ENCODE measurements at places on chromosomes 7 and 10.
A peak's percentile ranks its signal among the peaks of the same experiment; 100 is the strongest.

GRCh38 chr7:1946025-1946772, 276.1 kb downstream of the ELFN1 start:
- DNase-seq, result no peak

DNA sequence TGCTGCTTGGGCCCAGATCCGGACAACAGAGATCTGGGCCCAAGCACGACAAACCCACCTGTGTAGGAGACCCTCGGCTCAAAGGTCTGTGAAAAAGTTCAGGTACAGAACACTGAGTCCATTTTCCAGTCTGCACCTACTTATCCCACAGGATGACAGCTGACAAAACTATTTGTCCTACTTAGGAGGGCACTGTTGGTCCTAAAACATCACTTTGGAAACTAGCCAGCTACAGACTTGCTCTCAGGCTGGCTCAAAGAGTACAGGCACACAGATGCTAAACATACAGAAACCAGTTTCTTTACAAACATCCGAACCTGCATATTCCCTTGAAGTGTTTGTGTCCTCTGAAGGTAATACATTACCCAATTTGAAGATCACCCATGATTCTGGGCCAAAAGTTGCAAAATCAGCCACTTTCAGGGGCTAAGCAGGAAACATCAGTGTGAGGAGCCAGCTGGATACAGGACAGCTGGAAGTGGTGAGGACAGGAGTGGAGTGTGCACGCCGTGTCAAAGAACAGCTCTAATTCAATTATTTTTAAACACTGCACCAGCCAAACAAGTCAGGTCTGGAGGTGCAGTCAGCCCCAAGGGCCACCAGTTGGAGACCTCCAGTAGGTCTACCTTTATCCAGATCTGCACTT, 88.5 kb downstream of the NOC3L start:
- no peak for DNase-seq

DNA sequence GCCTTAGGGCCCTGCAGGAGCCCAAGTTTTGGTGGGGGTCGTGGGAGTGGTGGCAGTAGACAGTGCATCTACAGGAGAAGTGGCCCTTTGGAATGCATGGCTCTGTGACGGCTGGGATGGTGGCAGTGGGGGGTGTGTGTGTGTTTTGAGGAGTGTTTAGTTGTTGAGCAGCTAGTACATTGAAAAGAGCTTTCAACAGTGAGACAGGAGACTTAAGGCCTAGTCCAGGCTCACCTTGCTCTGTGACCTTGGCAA, 27.1 kb downstream of the ZNF775 start:
- DNase-seq, result peak; percentile 19

- DNase-seq, result no peak
These were observed 115.3 kb downstream of the ZNF33B start for GRCh38 chr10:42523098-42523497.

DNA sequence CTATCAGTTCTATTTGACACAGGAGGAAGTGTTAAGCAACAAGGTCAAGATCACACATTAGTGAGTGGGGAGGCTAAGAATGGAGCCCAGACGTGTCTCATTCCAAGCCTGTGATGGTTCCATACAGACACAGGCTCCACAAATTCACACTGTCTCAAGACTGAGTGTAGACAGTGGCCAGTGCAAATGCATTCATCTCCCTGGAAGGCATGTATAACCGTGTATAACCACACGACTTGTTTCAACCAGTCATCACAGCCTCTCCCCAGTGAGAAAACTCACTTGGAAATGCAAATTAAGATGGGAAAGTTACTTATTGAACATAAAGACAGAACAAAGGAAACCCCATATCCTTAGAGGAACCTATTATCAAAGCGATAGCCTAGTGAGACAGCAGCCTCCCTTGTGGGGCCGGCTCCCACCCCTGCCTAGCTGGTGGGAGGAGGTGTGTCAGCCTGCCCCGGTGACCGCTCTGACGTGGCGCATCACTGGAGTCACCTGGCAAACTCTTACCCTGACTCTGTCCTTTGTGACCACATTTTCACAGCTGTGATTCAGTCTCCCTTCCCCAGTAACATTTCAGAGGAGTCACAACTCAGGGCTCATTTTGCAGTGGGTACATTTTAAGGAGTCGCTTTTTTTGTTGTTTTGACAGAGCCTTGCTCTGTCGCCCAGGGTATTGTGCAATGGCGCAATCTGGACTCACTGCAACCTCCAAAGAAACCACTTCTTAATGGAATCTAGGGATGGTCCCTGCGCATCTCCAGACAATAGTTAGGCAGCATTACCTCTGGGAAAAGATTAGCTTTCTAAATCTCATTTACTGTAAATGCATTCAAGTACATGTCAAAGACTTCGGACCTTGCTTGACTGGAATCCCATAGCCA, 126.6 kb upstream of the PARD3 start:
- DNase-seq, result no peak

- DNase-seq, result no peak
These were observed 40.4 kb downstream of the TMEM270 start for GRCh38 chr7:73901231-73901822.

GRCh38 chr7:155191901-155192478, 105.7 kb upstream of the INSIG1 start:
- DNase-seq, result no peak

DNA sequence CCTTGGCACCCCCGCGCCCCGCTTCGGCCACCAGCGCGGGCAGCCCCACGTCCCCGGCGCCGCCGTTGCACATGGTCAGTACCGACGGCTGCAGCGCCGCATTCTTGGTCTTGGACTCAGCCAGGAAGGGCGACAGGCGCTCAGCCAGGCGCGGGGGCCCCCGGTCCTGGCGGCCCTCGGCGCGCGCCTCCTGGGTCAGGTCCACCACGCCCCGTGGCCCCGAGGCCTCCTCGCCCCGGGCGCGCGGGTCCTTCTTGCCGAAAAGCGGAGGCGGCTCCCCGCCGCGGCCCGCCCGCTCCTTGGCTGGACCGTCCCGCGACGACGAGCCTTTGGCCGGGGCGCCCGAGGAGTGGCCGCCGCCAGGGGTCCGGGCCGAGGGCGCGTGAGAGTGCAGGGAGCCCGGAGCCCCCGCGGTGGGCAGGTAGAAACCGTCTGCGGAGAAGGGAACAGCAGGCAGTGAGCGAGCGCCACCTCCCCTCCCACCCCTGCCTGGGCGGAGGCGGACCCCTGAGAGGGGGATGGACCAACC, 34.7 kb downstream of the TNRC18 start:
- DNase-seq, result no peak

DNA sequence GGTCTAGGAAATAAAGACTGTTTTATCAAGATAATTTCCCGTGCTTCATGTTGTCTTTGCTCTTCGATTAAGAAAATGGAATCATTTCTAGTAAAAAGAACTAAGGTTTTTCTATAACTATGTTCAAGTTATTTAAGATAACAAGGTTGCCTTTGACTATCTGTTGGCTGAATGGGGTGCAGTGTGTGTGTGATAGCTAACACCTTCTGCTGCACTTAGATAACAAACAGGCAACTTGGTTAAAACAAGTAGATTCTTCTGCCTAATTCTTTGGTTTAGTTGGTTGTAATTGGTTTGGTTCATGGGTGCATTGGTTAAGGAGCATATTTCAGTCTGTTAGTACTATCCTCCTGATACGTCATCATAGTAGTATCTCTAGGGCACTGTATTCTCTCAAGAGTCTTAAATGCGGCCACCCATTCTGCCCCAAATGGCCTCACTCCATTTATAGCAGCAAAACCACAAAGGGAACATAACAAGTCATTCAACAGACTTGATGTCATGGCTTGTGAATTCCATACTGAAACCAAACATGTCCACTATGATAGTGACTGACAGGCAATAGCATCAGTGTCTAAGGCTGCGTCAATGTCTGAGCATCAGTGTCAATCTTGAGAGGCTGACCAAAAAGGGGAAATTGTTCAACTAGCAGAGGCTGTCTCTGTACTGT, 55.7 kb downstream of the CCDC3 start:
- peak; percentile 76 for DNase-seq

DNA sequence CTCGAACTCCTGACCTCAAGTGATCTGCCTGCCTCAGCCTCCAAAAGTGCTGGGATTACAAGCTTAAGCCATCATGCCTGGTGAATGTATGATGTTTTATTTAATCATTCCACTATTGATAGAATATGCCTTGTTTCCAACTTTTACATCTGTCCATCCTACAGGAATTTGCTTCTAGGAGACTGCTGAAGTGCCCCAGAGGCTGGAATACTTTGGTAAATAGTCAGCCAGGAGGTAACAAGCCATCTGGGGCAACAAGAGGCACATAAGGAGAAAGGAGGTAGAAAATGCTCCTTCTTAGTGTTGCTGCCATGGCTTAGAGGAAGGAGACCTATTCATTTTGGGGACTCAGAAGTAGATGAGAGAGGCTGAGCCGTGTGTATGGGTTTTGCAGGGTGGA, 14.8 kb downstream of the PLCE1 start:
- DNase-seq, result no peak

DNA sequence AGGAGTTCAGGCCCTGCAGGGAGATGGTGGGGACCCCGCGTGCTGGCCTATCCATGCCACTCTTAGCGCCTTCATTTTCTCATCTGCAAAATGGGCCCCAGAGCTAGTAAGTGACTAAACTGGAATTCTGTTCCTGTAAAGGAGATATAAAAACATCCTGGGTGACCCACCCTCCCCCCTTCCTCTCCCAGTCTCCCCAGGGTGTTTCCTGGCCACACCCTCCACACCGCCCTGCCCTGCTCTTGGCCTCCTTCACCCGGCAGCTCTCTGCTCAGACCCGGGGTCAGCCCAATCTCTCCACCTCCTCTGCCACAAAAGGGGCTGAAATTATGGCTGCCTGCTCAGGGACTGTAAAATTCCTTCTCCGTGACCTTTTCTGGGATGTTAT, 70.7 kb downstream of the C10orf105 start:
- peak; percentile 44 for DNase-seq

GRCh38 chr10:49761789-49762565, at the start of gene OGDHL:
Gene OGDHL (minus strand): TSS chr10:49762323. CDS start chr10:49758592, 3,731 bp downstream.
- DNase-seq, result peak; percentile 80

DNA sequence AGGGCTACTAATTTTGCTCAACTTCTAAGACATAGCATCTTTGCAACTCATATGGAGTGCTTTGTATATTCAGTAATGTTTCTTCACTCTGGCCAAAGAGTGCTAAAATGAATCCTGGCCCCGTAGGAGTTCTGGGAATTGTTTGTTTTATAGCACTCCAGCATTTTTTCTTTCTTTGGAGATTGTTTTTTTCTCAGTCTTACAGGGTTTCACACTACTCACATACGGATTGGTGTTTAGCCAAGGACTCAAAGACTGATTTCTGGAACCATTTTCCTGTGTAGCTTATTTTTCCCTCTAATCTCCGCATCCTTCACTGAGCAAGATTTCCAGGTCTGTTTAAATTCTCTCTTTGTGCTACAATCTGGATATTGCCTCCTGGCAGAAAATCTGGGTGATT, 6.4 kb downstream of the TAS2R41 start:
- DNase-seq, result no peak

- no peak for DNase-seq
These were observed 499.0 kb upstream of the KLF6 start for GRCh38 chr10:4283846-4284610.

DNA sequence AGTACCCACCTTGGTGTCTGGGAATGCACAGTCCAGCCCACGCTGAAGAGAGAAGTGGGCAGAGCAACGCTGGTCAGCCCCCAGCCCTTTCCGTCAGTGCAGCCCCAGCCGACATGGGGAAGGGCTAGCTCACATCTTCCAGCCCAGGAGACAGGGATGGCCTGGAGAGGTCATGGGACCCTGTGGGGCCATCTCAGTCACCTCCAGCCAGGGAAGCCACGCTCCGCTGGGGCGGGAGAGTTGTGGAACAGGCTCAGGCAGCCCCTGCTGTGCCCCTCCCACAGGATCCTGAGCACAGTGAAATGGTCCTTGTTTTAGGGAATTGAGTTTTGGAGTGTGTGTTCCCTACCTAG, 85.1 kb downstream of the PAXIP1 start:
- no peak for DNase-seq

GRCh38 chr10:114046087-114046458, 2.4 kb downstream of the ADRB1 start:
- no peak for DNase-seq

- peak; percentile 22 for DNase-seq
These were observed 108.3 kb downstream of the ZMIZ1 start for GRCh38 chr10:79176949-79177602.

GRCh38 chr10:83925133-83925532, 214.2 kb upstream of the GHITM start:
- no peak for DNase-seq

DNA sequence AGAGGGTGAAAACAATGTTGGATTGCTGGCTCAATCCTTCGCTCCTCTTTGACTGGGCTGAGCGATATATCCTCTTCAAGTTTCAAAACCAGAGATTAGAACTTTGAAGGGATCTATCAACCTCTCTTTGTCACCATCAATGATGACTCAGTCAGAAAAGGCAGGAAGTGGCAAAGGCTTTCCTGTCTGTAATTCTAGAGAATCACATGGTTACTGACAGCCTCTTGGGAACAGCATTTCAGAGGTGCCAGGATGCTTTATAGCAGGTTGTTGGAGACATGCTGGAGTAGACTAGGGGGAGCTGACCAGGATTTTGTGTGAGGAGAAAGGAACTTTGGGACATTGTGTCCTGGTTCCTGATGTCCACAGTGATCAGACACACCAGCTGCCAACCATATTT, 81.3 kb downstream of the PRKCQ start:
- DNase-seq, result peak; percentile 70

- DNase-seq, result peak; percentile 88
These were observed 1.7 kb upstream of the PAX2 start for GRCh38 chr10:100743626-100744135.

GRCh38 chr7:25829663-25830062, 322.3 kb upstream of the NFE2L3 start:
- DNase-seq, result no peak

- peak; percentile 88 for DNase-seq
These were observed 875 bp upstream of the DDIT4 start for GRCh38 chr10:72272689-72273409.

DNA sequence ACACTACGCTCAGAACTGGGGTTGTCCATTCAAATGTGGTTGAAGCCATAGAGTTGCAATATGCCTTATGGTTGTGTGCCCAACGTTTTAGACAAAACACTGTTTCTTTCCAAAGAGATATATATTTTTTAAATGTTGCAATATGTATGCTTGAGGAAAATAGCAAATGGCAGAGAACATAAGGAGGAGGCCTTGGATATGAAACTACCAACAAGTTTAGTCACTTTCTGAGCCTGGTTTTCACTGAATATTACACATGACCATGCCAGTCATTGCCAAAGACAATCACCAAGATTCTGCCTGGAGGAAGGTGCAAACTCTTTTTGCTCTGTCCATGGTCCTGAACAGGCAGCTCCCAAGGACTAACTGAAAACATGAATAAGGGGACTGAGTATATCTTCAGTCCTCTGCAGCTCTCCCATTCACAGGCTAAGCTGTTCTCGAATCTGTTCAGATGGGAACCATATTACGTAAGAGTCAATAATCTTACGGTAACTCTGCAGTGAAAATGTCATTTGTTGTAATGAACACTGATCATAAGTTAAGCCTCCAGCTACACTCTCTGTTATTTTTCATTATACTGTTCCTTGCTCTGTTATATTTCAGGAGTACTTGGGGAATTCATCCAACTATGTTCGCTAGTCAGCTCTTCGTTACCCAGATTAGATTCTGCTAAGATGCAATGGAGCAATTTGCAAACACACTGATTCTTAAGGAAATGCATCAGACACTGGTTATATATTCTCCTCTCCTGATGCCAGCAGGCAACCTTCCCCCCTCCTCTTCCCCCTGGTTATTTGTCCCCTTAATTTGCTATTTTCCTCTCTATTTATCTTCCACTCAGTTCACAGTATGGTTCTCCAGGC, 90.7 kb upstream of the C1QL3 start:
- peak; percentile 80 for DNase-seq

Data from hematopoietic multipotent progenitor cell treated with erythropoietin and hydrocortisone succinate and interleukin-3 and kit ligand, for 4 days (in vitro differentiated cells).